ENCODE measurements at places on chromosomes 7 and 10. TPM values are rescaled to one million over a fixed set of nuclear protein-coding genes. Genes with fewer than 3 reads are reported as not detected.
A peak's percentile ranks its signal among the peaks of the same experiment; 100 is the strongest.

DNA sequence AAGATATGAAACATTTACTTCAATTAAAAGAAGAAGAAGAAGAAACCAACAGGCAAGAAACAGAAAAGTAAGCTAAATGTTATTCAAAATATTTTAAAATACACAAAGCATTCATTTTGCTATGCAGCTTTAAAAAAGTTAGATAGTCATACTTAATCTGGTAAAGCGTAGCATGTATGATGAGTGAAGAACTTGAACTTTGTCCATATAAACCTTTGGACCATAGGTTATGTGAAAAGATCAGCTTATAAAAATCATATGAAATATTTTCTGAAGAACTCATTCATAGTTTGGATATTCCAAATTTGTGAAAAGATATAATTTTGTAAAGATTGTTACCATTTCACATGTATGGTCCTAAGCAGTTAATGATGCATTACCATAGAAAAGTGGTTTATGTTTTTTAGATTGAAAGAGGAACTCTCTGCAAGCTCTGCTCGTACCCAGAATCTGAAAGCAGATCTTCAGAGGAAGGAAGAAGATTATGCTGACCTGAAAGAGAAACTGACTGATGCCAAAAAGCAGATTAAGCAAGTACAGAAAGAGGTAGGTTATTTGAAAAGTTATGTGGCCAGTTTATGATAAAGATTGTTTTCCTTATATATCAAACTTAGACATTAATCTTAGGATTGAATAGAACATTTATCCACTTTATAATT lies 37.3 kb downstream of the KIF20B start:
- no peaks in the 10 kb centered on the region for H3K36me3 ChIP-seq
- no peaks in the 10 kb centered on the region for H3K4me1 ChIP-seq
- H3K27ac ChIP-seq, result no peak overlapping the region
- no peak overlapping the region for H3K4me3 ChIP-seq
- no peak for DNase-seq

GRCh38 chr7:97845622-97846203 lies 26.5 kb downstream of the ASNS start:
- H3K4me3 ChIP-seq, result no peak overlapping the region
- no peak for DNase-seq
- no peaks in the 10 kb centered on the region for H3K4me1 ChIP-seq
- H3K27ac ChIP-seq, result no peak overlapping the region
- no peaks in the 10 kb centered on the region for H3K36me3 ChIP-seq
- no peaks in the 10 kb centered on the region for H3K27me3 ChIP-seq

The MBL2 gene
- not detected for total RNA-seq

The SEPTIN7 gene
- 106 TPM for total RNA-seq

DNA sequence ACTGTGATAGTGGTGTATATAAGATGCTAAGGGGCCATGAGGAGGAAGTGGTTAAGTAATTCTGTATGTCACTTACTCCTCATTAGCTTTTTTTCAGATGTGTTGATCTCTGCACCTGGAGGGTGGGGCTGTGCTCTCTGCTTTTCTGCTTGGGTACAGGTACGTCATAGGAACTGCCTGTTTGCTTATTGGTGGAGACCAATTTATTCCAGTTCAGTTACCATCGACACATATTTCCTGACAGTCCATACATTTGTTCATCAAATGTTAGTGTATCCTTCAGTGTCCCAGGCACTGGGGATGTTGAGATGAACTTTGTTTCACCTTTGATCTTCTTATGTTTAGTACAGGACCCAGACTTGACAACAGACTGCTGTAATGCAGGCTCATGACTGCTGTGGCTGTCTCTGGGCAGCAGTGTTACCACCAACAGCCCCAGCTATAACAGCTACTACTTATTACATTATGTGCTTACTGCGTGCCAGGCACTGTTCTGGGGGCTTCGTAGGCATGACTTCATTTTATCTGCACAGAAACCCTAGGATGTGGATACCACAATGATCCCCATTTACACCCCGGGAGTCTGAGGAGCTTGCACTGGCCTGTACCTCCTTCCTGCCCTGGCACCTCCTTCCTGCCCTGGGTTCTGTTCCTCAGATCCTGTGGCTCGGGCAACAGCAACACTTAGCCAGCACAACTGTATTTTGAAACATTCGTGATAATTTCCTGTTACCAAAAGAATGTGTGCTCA lies 87.4 kb downstream of the BUB3 start:
- H3K4me3 ChIP-seq, result no peak overlapping the region
- no peak overlapping the region for H3K27ac ChIP-seq
- H3K36me3 ChIP-seq, result no peaks in the 10 kb centered on the region
- DNase-seq, result no peak

The COL13A1 gene
- total RNA-seq, result 0.94 TPM

The DNAJC12 gene
- total RNA-seq, result 7.8 TPM

The ZNF735 gene
- not detected for total RNA-seq

GRCh38 chr7:2566890-2567678 lies 8.3 kb downstream of the IQCE start:
- H3K27ac ChIP-seq, result no peak overlapping the region
- H3K4me1 ChIP-seq, result no peaks in the 10 kb centered on the region

The PAX4 gene
- total RNA-seq, result not detected

The AKAP9 gene
- 44.4 TPM for total RNA-seq

The H2AZ2 gene
- 124 TPM for total RNA-seq

GRCh38 chr10:117455346-117455745 lies 80.1 kb upstream of the PDZD8 start:
- no peaks in the 10 kb centered on the region for H3K4me1 ChIP-seq
- no peak overlapping the region for H3K4me3 ChIP-seq
- DNase-seq, result no peak
- no peaks in the 10 kb centered on the region for H3K27me3 ChIP-seq

GRCh38 chr7:116310141-116310540 lies 99.8 kb downstream of the TES start:
- H3K4me3 ChIP-seq, result no peak overlapping the region
- DNase-seq, result no peak
- no peak overlapping the region for H3K27ac ChIP-seq
- H3K27me3 ChIP-seq, result no peaks in the 10 kb centered on the region
- H3K4me1 ChIP-seq, result no peaks in the 10 kb centered on the region

DNA sequence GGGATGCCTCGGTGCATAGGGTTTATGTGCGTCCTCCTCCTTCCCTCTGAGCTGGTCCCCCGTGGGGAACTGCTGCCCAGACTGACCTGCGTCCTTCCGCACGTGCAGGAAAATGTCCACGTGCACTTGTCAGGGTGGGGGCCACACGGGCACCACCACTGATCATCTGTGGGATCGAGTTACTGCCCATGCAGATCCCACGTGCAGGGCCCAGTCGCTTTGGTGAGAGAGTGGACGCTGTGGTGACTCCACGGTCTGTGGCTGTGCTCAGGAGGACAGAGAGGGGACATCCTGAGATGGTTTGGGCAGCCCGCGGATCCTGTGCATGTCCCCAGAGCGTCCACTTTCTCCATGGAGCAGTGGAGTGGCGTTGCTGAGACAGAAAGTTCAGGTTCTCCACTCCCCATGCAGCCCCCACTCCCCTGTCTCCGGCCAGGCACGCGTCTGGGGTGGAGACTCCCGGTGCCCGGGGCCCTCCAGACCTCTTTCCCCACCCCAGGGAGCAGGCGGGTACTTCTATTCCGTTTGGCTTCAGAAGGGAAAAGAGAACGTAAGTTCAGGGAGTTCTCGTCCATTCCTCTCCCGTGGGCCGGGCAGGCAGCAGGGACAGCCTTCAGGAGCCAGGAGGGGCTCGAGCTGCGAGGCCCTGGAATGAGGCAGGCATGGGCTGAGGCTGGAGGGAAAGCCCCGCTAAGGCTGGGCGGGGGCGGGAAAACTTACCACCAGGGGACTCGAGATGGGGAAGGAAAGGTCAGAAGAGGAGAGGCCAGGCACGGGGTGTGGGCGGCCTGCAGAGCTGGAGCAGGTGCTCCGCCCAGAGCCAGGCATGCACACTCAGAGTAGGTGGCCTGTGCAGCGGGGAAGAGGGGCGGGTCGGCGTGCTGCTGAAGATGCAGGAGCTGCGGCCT lies 59.9 kb downstream of the EGFR start:
- no peaks in the 10 kb centered on the region for H3K36me3 ChIP-seq
- H3K27ac ChIP-seq, result peak overlapping the region; percentile 60
- peak; percentile 68 for DNase-seq
- no peaks in the 10 kb centered on the region for H3K27me3 ChIP-seq

DNA sequence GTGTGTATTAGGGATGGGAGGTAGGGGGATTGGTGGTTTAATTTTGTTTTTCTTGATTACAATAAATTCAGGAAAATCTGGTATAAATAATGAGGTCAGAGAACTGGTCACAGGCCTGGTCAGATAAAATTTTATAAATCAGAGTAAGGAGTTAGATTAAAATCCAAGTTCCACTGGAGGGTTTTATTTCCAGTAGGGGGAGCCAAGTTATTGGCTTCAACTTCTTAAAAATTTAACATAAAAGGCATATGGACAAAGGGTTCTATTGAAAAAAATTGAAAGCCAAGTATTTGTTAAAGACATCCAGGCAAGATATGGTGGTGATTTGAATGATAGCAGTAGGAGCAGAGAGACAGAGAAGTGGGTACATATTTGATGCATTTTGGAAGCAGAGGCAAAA lies 763.3 kb downstream of the SORCS1 start:
- no peaks in the 10 kb centered on the region for H3K27me3 ChIP-seq
- H3K4me3 ChIP-seq, result no peak overlapping the region
- no peak overlapping the region for H3K27ac ChIP-seq
- no peaks in the 10 kb centered on the region for H3K4me1 ChIP-seq
- no peak for DNase-seq
- H3K36me3 ChIP-seq, result no peaks in the 10 kb centered on the region

DNA sequence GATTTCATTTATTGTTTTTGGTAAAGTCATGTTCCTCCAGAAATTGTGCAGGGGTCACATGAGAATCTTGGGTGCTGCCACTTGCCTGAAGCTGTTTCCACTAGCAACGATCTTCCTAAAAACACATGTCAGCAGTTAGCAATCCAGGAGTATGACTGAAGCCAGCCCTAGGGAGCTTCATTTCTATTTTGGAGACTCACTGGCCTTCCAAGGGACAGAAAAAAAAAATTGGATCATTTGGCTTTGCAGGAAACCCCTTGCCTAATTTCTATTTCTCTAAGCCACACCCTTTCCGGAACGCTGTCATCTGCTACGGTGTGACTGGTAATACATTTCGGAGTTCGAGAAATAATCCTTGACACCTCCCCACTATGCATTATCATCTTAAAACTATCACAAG lies 204.7 kb downstream of the TAX1BP1 start:
- peak overlapping the region; percentile 74 for H3K27ac ChIP-seq
- H3K27me3 ChIP-seq, result no peaks in the 10 kb centered on the region
- peak overlapping the region; percentile 24 for H3K4me3 ChIP-seq
- H3K36me3 ChIP-seq, result no peaks in the 10 kb centered on the region
- no peak for DNase-seq

GRCh38 chr7:90825779-90826178 lies 229.7 kb downstream of the CDK14 start:
- H3K4me1 ChIP-seq, result peaks cover 6% of the 10 kb centered on the region
- no peak for DNase-seq
- H3K4me3 ChIP-seq, result no peak overlapping the region
- H3K27ac ChIP-seq, result no peak overlapping the region
- H3K27me3 ChIP-seq, result no peaks in the 10 kb centered on the region
- H3K36me3 ChIP-seq, result no peaks in the 10 kb centered on the region

- no peak for DNase-seq
- H3K27me3 ChIP-seq, result no peaks in the 10 kb centered on the region
- H3K4me1 ChIP-seq, result peaks cover 12% of the 10 kb centered on the region
- no peak overlapping the region for H3K4me3 ChIP-seq
- H3K27ac ChIP-seq, result peak overlapping the region; percentile 8
Measured at GRCh38 chr10:4670737-4671136, 155.3 kb upstream of the AKR1E2 start.

DNA sequence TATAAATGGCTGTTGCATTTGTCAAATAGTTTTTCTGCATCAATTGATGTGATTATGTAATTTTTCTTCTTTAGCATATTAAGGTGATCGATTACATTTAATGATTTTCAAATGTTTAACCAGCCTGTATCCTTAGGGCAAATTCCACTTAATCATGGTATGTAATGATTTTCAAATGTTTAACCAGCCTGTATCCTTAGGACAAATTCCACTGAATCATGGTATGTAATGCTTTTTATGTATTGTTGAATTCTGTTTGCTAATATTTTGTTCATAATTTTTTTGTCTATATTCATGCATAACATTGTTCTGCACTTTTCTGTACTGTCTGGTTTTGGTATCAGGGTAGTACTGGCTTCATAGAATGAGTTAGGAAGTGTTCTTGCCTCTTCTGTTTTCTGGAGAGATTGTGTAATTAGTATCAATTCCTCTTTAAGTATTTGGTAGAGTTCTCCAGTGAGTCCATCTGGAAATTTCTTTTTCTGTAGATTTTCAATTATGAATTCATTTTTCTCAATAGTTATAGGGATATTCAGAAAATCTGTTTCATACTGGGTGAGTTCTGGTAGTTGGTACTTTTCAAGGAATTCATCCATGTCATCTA lies 393.2 kb upstream of the FOXK1 start:
- H3K4me1 ChIP-seq, result no peaks in the 10 kb centered on the region
- H3K36me3 ChIP-seq, result no peaks in the 10 kb centered on the region
- H3K27ac ChIP-seq, result no peak overlapping the region
- DNase-seq, result no peak
- no peak overlapping the region for H3K4me3 ChIP-seq

GRCh38 chr10:101303087-101303703 lies 50.8 kb upstream of the BTRC start:
- no peaks in the 10 kb centered on the region for H3K27me3 ChIP-seq
- H3K4me1 ChIP-seq, result peaks cover 4% of the 10 kb centered on the region
- no peak overlapping the region for H3K4me3 ChIP-seq
- no peak for DNase-seq
- H3K27ac ChIP-seq, result no peak overlapping the region

GRCh38 chr10:52785418-52785817 lies 12.8 kb upstream of the MBL2 start:
- no peaks in the 10 kb centered on the region for H3K36me3 ChIP-seq
- no peak overlapping the region for H3K4me3 ChIP-seq
- no peak for DNase-seq

The DYNC1I1 gene
- 7.9 TPM for total RNA-seq

The VAX1 gene
- not detected for total RNA-seq

DNA sequence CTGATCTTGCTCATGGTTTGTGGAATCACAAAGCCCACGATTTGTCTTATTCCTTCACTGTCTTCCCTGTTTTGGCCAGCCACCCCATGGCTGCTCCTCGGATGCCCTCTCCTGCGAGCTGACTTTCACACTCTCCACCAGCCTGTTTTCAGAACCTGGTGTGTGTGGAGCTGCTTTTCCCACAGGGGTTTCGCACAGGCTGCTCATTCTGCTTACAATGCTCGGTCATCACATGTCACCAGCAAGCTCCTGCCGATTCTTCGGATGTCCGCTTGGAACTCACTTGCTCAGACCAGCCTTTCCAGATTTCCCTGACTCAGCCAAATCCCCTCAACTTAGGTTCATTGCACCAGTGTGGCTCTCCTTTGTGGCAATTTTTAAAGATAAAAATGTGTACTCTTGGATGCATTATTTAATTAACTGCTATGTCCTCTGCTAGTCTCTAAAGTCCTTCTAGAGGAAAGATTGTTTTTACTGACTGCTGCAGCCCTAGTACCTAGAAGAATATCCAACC lies 1018.6 kb upstream of the LRRTM3 start:
- no peak for DNase-seq
- no peaks in the 10 kb centered on the region for H3K27me3 ChIP-seq
- H3K4me3 ChIP-seq, result no peak overlapping the region
- H3K27ac ChIP-seq, result no peak overlapping the region
- no peaks in the 10 kb centered on the region for H3K36me3 ChIP-seq
